ENCODE measurements at places on chromosomes 5 and 9.

GRCh38 chr9:131707050-131707449 is 32.8 kb downstream of the RAPGEF1 start:
- DNase-seq, result no peak

GRCh38 chr5:145260670-145261069 is 574.5 kb downstream of the PRELID2 start:
- DNase-seq, result no peak

DNA sequence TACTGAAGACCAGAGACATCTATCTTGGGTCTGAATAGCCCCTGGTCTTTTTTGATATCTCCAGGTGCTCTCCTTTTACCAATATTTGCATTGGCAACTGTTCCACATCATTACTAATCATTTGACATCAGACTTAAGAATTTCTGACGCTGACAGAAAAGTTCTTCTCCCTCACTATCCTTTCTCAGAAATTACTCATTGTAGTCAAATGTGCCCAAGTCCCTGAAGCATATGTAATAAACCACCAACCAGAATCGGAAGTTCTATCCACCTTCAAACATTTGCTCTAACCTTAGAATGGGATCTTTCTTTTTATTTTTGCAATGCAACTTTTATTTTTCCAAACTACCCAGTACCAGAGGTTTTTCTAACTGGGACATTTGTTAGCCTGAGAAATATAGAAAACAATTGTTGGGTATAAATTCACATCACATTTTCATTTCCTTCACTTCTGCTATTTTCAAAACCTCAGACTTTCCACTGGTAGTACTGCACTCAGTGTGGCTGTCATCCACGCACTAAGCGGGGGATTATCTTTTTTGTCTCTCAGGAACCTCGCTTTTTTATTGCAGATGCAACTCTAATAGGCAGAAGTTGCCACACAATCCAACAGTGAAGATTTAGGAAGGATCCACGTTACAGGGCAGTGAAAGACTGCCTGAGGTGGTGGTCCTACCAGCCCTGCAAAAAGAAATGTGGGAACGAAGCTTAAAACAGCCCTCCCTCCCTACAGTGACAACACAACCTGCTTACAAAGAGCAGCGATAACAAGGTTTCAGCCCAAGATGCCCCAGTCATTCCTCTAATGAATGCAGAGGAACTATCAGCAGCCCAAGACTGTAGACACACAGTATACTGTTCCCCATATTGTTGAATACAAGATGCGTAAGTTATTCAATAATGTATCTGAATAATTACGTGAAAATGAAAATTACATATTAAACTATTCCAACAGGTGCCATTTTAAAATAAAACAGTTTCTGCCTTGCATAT is 201.2 kb downstream of the EBF1 start:
- DNase-seq, result no peak

DNA sequence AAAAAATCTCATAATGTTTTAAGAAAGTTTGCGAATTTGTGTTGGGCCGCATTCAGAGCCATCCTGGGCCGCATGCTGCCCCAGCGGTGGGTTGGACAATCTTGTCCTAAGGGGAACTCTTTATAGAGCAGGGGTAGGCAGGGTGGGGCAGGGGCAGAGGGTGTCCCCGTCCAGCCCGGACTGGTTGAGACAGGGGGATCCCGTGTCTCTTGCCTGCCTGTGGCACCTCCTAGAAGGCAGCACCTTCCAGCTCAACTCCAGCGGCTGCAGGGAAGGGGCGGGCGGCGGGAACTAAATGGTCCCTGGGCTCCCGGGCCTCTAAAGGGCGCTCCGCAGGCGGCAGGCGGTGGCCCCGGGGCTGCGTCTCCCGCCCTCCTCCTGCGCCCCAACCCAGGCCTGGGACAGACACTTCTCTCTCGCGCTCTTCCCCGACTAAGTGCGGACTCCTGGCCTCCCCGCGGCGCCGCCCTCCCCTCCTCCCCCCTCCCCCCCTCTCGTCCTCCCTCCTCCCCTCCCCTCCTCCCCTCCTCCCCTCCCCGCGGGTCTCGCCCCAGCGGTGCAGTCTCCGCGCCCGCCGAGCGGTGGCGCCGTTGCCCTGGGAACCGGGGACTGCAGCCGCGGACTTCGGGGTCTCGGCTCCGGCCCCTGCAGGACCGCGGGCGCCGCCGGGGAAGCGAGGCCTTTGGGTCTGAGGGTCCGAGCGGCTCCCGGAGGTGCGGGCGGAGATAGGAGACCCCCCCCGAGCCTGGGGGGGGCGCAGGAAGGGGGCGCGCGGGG is 132.6 kb downstream of the MRPL36 start:
- no peak for DNase-seq

GRCh38 chr5:8050616-8051175 is 181.7 kb downstream of the MTRR start:
- DNase-seq, result no peak

- peak; percentile 71 for DNase-seq
Measured at GRCh38 chr9:132409828-132410528, at the start of gene CFAP77. TSS of gene CFAP77 (plus strand) at chr9:132410211. CDS start at chr9:132410272, 61 bp downstream.

- DNase-seq, result no peak
Measured at GRCh38 chr9:137851516-137852267, 25.9 kb upstream of the CACNA1B start.

DNA sequence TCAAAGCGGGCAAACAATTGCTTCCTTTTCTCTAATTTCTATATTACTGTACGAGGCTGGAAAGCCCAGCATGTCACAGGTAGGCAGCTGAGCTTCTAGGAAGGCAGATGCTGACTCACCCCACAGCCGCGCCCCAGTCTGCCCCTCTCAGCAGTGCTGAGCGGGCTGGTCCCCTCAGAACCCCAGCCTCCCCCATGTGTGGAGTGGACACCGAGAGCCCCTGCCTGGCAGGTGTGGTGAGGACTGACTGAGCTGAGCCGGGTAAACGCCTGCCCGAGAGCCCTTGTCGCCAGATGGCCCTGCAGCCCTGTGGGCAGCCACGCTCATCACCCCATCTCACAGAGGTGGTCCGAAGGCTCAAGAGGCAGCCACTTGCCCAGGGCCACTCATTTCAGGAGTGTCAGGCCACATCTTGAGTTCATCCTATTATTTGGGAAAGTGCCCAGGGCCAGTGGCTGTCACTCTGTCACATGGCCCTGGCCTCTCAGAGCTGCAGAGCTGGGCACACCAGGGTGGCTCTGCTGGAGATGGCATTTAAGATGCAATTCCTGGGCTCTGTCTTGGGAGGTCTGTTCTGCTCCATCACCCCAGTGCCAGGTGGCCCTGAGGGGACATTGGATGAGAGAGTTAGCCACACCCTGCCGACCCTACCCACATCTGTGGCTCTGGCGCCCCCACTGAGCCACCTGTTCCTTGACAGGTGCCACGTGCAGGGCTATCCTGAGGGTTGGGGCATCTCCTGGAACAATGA is 12.4 kb downstream of the CARD19 start:
- DNase-seq, result peak; percentile 45

Data from epithelial cell of esophagus (primary cell).